ENCODE measurements at places on chromosomes 2 and 18.

DNA sequence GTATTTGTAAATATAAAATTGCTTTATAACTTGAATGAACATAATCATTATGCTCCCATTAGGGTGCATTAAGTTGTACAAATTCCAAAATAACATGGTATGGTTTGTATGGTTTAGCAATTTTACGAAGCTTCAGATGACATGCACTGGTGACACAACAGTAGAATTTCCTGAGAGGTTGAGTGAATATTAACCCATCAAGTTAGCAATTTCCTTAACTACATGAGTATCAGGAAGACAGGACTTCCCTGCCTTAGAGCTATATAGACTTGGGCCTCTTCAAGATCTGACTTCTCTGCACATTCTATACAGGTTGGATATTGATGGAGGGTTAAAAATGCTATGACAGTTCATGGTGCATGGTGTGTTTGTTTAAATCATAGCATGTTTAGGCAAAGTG is 60.2 kb downstream of the ZC3H6 start:
- no peak for DNase-seq

DNA sequence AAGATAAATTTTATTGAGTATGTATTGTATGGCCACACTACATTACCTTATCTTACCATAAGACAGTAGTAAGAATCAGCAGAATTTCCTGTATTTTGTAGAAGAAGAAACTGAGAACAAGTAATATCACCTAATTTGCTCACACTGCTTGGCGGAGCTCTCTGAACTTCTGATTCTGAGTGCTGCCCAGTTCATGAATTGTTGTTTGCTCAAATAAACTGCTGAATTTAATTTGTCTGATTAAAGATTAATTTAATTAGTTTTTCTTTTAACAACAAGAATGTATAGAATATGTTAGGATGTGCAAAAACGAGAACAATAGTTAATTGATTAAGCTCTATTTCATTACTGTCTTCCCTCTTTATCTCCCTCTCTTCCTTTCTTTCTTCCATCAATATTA is 100.1 kb upstream of the ERBB4 start:
- no peak for DNase-seq

DNA sequence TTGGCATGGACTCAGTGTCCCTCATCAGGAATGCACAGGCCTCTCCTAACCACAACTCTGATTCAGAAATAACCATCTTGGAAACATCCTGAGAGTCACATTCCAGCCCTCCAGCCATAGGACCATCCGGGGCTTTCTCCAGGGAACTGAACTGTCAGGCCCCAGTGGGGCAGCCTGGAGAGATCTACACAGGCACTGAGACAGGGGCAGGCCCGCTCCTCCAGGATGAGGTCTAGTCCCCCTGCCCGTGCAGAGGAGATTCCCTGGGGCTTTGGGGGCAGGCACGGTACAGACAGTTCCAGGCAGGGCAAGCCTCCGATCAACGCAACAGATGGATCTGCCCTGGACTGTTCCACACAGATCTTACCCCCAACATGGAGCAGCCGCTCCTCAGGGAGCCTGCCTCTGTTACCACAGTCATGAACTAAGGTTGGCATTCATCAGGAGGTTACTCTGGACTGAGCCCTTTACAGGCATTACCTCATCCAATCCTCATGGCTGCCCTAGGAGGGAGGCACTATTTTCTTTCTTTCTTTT is 12.0 kb downstream of the KCNK3 start:
- no peak for DNase-seq

DNA sequence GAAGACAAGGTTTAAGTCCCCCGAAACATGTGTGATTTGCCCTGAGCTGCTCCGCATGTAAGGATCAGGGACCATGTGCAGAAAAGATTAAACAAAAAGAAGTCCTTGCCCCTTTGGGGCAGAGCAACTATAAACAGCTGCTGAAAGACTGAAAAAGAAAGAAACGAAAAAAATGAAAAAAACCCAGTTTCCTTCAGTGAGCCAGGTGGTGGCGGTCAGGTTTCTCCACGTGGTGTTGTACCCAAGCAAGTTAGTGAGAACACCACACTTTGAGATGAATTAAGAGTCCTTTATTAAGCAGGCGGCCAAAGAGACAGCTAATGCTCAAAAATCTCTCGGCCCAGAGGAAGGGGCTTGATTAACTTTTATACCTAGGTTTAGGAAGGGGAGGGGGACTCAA is 404.9 kb upstream of the SYT4 start:
- no peak for DNase-seq

- no peak for DNase-seq
Measured at GRCh38 chr2:195404651-195405050, 252.4 kb upstream of the SLC39A10 start.

GRCh38 chr18:48460929-48461583 is 51.9 kb upstream of the ZBTB7C start:
- no peak for DNase-seq

DNA sequence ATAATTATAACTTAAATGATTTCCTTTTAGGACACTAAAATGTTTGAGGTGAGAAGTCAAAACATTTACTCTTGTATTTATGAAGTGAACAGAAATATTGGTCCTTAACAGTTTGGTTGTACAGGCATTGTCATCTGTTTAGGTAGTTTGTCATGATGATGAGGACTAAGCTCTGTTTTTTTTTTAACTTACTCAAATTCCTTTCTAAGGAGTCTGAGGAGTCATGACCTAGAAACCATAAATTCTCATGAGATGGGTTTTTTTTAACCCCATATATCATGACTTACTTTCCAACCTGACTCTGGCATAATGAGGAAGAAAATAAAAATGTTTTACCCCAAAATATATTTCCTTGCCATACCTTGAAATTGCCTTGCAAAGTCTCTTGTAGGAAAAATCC is 1176.2 kb downstream of the SUCLG1 start:
- no peak for DNase-seq

GRCh38 chr2:109530712-109531111 is 83.1 kb downstream of the SEPTIN10 start:
- DNase-seq = no peak

DNA sequence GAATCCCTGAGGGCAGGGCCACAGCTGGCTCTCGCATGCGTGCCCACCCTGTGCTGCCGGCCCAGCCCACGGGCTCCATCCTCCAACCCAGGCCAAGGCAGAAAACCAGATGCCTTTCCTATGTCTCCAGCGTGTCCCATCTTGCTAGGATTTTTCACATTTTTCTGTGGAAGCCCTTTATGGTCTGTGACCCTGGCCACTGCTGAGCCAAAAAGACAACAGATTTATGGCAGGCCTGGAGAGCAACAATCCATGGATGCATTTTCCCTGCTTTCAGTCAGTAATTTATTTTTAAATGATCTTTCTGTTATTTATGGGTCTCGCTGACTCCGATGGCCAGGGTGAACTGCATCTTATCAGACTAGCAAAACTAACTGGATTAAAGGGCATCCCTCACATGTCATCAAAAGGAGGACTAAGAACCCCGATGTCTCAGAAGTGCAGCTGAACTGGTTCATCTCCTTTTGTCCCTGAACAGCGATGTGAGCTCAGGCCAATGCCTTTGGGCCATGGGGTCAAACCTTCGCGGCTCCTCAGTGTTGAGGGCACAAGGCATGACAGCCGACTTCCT is 346.0 kb downstream of the CYRIA start:
- DNase-seq = no peak

GRCh38 chr18:70452501-70452900 is 163.7 kb downstream of the SOCS6 start:
- DNase-seq = no peak

- DNase-seq = no peak
Measured at GRCh38 chr2:219214141-219214540, 4.6 kb downstream of the ABCB6 start.

DNA sequence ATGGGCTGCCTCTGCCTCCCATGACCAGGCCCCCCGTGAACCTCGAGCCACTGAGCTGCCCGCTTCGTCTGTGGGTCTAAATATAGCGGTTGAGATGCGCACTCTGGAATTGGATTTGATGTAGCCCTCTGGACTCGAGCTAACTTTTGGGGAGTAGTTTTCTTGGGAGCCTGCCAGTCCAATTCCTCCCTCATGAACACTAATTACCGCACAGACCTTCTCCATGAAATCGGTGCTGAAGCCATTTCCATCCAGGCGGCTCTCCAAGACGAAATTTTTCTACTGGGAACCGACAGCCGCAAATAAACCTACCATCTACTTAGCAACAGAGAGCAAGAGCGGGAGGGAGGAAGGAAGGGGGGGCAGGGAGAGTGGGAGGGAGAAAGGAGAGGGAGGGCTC is 63.6 kb downstream of the CELF4 start:
- no peak for DNase-seq

- no peak for DNase-seq
Measured at GRCh38 chr2:137886083-137886831, 78.0 kb upstream of the HNMT start.

GRCh38 chr2:239884875-239885274 is 140.3 kb downstream of the NDUFA10 start:
- DNase-seq = no peak

DNA sequence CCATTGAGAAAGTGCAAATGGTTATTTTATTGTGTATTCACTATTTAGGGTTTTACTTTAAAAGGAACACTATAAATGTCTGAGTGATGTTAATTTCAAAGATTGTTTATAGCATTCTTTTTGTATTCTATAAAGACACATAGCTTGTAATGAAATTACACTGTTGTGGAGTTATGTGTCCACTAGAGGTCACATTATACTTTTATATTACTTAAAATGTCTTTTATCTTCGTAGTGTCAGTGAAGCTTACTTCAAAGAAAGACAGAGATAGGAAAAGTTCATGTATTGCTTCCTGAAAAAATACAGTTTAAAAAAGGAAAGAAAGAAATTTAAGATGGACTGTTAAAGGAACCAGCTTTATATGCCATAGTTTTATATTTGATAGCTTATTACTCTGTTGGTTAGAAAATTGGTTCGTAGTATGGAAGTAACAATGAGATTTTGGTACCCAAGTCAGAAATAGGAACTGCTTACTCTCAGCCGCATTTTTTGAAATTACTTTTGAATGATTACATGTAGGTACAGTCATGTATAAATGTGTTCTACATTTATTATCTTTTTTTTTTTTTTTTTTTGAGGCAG is 20.5 kb downstream of the APLF start:
- DNase-seq = no peak

DNA sequence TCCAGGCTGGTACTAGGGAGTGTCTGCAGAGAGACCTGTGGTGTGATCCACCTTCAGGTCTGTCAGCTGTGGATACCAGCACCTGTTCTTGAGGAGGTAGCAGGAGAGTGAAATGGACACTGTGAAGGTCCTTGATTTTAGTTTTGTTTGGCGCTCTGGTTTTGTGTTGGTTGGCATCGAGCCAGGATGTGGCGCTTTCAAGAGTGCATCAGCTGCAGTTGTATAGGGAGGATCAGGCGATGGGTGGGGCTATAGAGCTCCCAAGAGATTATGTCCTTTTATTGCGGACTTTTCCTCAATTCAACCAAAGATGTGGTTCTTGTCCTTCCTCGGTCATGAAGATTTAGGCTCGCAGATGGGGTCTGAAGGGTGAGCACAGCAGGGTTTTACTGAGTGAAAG is 37.5 kb downstream of the SLC39A10 start:
- no peak for DNase-seq

GRCh38 chr2:7127156-7127555 is 209.9 kb downstream of the RNF144A start:
- no peak for DNase-seq

GRCh38 chr2:147025646-147026585 is 818.9 kb upstream of the ACVR2A start:
- DNase-seq = no peak

- DNase-seq = no peak
Measured at GRCh38 chr2:157032017-157032416, 225.5 kb upstream of the GALNT5 start.

GRCh38 chr2:233339427-233339826 is 14.9 kb upstream of the DGKD start:
- no peak for DNase-seq

GRCh38 chr2:53275743-53276142 is 491.9 kb upstream of the CHAC2 start:
- no peak for DNase-seq

- no peak for DNase-seq
Measured at GRCh38 chr2:160104115-160104514, 41.7 kb upstream of the PLA2R1 start.
